ENCODE measurements at places on chromosomes 7 and 10. TPM values are rescaled to one million over a fixed set of nuclear protein-coding genes. Genes with fewer than 3 reads are reported as not detected.

DNA sequence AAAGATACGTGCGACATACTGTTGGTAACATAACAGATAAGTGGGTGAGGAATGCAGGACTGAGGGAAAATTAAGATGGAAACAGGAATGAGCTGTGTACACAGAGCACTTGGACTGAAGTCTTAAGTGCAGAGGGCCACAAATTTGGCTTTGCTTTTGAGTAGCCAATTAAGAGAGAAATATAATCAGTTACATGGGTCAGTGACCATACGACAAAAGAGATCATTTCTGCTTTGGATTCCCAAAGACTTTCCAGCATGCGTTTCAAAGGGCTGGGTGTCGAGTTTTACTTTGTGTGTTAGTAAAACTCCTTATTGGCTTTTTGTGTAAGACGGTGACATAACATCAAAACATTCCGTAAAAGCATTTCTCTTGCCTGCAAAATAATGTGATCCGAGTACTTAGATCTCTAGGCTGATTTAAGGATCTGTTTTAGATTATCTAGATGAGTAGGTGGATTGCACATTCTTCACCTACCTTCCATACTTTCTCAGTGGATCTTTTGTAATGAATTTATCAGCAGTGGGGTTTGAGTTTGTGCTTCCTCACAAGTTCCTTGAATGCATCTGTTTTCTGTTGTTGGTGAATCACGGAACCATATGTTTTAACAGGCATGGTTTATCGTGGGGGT, 7.5 kb downstream of the RABGEF1 start:
- DNase-seq = no peak

DNA sequence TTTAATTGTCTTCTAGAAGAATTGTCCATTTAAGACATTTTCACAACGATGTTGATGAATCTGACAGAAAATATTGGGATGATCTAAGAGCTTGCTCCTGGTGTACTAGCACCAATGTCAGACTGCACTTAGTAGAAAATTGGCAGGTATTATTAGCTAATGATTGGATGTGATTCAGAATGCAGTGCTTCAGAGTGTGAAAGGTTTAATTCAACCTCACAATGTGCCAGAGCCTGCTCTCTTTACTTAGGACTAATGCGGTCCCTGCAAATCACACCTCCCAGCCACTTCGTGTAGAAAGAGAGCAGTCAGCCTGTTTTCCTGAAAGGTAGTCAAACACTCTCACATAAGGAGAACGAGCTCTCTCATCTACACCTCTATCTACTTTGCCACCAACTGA, 197.5 kb downstream of the ZNF438 start:
- no peak for DNase-seq

GRCh38 chr10:90407131-90407530, 450.7 kb downstream of the HTR7 start:
- DNase-seq = no peak

DNA sequence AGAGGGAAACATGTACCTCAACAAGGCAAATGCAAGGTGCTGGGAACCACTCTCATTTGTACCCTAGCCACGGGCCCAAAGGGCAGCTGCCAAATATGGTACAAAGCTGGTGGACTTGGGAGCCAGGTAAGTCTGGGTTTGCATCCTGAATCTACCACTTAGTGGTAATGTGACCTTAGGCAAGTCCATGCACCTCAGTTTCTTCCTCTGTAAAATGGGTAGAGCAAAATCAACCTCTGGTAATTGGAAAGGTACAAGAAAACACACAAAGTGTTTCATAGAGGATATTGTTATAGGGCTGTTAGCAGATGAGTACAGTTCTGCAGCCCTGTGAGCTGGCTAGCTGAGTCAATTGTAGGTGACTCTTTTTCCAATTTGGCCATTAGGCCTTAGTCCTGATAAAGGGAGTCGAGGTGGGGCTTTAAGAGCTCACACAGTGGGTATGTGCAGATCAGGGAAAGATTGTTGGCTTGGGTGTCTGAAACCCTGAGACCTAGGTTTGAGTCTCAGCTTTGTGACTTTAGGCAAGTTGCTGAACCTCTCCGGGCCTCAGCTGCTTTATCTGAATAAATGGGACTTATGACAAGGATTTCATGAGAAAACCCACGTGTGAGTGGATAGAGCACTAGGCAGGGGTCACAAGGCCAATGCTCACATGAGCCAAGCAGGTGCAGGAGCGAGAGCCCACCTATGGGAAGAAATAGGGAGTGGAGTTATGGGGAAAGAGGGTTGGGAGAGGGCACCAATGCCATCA, 121.3 kb upstream of the GDF10 start:
- no peak for DNase-seq

DNA sequence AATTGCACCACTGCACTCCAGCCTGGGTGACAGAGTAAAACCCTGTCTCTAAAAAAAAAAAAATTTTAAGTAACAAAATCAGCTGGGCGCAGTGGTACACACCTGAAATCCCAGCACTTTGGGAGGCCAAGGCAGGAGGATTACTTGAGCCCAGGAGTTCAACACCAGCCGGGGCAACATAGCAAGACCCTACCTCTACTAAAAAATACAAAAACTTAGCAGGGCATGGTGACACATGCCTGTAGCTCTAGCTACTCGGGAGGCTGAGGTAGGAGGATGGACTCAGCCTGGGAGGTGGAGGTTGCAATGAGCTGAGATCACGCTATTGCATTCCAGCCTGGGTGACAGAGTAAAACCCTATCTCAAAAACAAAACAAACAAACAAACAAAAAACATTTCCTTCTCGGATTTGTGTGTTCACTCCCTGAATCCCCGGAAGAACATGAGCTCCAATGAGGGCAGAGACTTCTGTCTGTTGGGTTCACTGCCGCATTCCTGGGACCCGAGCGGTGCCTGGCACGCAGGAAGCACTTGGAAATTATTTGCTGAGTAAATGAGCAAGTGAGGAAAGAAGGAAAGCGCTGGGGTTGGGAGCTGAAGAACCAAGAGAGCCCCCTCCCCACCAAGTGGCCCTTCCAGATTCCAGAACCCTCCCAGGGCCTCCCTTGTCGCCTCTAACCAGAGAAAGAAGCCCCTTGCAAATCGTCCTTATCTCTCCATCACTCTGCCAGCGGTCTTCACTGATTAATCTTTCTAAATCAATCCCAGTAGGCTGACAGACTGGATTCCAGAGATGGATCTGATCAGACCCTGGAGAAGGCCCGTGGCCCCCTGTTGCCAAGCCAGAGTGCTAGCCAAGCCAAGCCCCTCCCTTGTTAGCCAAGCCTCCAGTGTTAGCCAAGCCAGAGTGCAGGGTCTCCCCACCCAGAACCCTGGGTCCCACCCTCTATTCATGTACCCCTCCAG, 6.2 kb downstream of the TNRC18 start:
- DNase-seq = peak; percentile 76

DNA sequence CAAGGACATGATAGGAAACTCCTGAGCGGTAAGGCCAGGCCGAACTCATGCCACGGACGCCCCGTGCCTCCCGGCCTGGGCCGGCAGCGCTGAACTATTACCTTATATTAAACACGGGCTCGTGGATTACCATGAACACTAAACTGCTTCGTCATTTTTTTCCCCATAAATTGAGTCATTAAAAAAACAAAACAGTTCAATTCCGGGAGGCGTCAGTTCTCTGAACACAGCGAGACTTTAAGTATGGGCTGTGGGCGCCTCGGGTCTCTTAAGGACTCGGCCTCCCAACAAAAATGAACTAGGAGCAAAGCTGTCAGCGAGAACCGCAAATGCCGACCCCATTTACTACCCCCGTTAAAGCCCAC, 519 bp downstream of the PITRM1 start:
- peak; percentile 16 for DNase-seq

The SPDYE6 gene
- total RNA-seq = not detected

The AQP1 gene
- 995 TPM for total RNA-seq

The FXYD4 gene
- 1.6 TPM for total RNA-seq

The BRI3 gene
- total RNA-seq = 198 TPM

The CUZD1 gene
- total RNA-seq = 2.7 TPM

The LIPM gene
- total RNA-seq = not detected

Measured in mucosa of gallbladder (tissue), 1 donor.